ENCODE measurements at places on chromosomes 2 and 18.

DNA sequence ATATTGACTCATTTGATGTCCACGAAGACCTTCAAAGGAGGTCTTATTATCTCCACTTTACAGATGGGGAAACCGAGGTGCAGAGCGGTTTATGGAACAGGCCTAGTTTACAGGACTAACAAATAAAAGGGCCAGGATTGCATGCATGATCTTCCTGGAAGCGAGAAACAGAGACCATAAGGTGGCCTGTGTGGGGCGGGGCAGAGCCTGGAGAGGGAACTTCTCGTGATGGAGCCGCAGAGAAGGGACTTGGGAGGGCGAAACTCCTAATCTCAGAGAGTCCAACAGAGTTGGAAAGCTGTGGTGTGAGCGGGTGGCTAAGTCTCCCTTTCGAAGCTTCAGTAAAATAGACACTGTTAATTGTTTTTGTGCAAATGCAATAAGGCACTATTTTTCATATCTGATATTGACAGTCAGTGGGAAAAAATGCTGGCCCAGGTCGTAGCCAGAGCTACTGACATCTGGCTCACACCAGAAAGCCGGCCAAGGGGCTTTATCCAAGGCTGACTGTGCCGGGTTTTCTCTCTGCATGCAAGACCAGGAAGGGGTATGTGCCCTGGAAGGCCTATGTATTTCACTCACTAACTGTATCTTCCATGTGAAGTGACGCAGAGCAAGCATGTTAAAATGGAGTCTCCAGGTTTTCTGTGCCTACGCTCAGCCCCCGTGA is 4.5 kb downstream of the INPP5D start:
- DNase-seq = no peak

DNA sequence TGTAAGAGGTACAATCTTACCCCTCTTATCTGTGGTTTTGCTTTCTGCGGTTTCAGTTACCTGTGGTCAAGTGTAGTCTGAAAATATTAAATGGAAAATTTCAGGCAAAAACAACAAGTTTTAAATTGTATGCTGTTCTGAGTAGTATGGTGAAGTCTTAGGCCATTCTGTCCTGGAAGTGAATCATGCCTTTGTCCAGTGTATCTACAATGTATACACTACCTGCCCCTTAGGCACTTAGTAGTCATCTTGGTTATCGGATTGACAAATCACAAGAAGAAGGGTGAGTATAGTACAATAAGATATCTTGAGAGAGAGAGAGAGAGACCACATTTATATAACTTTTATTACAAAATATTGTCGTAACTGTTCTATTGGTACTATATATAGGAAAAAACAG is 43.5 kb downstream of the RAB3GAP1 start:
- no peak for DNase-seq

DNA sequence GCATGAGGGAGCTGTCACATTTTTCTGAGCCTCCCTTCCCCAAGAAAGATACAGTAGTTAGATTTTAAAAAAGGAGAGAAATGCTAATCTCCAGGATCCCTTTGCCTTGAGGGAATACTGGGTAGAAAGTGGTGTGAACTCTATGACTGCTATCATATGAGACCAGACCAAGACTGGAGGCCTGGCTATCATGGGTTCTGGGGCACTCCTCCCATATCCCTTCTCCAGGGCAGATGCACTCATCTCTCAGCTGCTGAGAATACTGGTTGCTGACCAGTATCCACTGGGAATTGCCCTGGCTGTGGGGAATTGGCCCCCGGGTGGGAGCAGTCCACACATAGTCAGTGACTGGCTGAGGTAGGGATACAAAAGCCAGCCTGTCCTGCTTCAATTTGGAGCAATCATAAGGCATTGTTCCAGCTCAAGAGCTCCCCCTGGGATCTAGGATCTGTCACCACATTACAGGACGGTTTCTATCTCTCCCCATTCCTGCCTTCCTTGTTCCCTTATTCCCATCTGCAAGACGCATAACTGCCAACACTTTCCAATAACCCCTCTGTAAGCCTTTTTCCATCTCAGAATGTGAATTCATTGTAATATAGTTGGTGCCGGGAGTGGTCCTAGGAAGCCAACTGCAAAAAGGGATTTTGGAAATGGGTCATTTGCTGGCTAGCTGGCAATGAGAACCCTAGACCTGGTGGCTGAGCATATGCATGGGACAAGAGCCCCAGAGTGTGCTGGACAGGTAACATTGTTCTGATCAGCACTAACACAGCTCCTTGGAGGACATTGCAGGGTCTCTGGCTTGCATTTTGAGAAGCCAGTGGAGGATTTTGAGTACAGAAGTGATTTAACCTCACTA is 35.4 kb upstream of the REEP1 start:
- DNase-seq = no peak

DNA sequence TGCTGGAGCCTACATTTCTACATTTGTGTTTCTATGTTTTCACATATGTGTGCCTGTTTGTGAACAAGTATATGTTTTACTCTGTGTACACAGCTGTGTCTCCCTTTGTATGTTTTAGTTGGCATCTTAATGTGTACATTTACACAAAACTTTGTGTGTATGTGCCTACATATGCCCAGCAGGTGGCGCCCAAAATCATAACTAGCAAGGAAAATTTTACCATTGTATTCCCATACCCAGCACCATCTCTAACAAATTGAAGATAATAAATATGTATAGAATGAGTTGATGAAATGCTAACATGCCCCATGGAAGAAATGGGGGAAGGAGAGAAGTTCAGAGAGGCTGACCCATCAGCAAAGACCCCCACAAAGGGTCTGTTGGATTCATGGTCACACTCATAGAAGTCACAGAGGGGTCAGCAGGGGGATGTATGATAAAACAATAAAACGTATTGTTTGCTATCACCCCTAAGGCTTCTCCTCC is 48.1 kb downstream of the PKDCC start:
- DNase-seq = peak; percentile 51

GRCh38 chr2:62858231-62858832 is 152.8 kb downstream of the EHBP1 start:
- no peak for DNase-seq

DNA sequence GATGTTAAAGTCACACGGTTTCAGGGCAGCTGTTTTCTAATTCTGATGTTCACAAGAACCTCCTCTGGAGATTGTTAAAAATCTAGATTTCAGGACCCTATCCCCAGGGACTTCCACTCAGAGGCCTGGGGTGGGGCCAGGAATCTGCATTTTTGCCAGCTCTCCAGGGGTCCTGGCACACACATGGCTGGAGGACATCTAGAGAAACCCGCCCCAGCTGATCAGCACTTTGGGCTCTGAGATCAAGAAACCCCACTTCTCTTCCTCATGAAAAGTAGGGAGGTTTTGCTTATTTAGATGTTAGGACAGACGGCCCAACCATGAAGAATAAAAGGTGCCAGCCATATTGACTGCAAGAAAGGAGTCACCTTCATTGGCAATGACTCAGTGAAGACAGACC is 148.8 kb downstream of the TNS1 start:
- DNase-seq = no peak

- DNase-seq = no peak
These were observed 46.3 kb upstream of the LTBP1 start for GRCh38 chr2:32900246-32900973.

DNA sequence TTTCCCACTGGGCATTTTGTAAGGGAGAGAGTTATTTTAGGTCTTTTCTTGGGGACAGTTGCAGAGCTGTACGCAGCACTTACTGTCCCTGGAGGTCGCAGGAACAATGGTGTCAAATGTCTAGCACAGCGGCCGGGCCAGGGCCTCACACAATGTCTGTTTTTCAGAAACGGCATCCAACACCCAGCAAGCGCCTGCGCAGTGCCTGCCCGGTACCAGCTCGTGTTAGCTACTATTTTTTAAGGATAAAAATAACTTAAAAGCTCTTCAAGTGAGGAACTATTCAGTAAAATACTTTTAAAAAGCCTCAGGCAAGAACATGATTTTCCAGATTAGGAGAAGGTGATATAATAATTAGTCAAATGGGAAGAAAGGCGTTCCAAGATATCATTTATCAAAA is 90.0 kb downstream of the MBP start:
- no peak for DNase-seq

- no peak for DNase-seq
These were observed 145.4 kb upstream of the PGAP1 start for GRCh38 chr2:197071790-197072436.

GRCh38 chr2:98935111-98935770 is 784 bp downstream of the CRACDL start:
- DNase-seq = no peak

GRCh38 chr2:39513641-39514094 is 76.6 kb upstream of the MAP4K3 start:
- DNase-seq = no peak

DNA sequence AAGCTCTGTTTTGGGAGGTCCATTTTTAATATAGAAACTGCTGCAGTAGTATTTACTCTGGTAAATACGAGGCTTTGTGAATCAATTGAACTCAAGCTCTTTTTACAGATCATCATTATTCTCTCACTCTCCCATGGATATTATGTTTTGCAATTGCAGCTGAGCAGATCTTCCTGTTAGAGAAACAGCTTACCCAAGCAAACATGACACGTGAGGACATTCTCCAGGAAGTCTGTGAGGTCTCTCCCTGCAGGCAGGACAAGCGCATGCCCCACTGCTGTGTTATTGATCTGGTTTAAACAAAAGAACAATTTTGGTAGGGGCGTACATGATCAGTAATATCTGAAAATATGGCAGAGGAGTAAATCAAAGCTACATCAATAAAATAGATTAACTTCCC is 72.1 kb downstream of the COL6A3 start:
- no peak for DNase-seq

DNA sequence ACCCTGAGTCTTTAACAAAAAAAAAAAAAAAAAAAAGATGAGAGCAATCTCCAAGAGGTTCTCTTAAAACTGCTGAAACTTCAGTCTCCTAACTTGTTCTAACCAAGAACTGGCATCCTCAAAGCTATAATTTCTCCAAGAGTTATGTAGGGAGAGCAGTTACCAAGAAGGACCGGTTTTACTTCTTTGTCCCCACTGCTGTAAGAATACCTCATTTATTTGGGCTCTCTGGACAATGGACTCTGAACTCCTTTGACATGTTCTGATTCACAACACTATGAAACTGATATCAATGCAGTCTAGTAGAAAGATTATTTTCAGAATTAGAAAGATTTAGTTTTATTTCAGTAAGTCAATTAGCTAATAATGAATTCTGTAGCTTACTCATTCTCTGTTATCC is 84.5 kb upstream of the DTNB start:
- no peak for DNase-seq

DNA sequence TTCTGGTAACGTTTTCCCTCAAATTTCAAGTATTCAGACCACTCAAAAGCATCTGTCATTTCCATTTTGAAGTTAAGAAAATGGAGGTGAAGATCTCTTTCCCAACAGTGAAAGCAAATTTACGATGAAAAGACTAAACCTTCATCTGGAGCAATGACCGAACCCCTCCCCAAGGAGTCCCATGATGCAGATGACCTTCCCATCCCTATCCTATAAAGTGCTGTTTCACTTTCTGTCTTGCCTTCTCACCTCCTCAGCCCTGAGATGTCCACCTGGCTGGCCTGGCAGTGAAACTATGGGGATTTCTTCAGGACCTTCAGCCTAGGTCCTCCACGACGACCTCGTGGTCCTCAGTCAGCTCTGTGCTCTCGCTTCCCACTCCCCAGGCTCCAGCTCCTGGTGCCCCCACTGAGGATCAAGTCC is 925 bp upstream of the NPC1 start:
- DNase-seq = no peak

- no peak for DNase-seq
These were observed 1.8 kb downstream of the SOCS6 start for GRCh38 chr18:70290482-70291294.

DNA sequence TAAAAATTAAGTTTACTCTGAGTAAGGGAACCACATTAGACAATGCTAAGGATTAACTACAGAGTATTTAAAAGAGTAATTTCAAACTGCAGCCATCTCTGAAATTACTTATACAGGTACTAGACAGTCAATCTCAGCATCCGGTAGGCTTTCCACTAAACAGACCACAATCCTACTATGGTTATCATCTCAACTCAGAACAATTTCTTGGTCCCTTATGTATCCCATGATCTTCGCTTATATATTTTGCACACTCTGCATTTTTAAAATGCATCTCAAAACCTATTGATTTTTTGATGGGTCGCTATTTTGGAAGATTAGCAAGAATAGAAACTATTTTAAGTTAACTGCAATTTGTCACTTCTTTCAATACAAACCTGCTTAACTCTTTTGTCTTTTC is 1.4 kb downstream of the PPP4R1 start:
- no peak for DNase-seq

- no peak for DNase-seq
These were observed 623.5 kb downstream of the DCC start for GRCh38 chr18:52963481-52963880.

- no peak for DNase-seq
These were observed 557.2 kb downstream of the ERBB4 start for GRCh38 chr2:211981451-211981850.

DNA sequence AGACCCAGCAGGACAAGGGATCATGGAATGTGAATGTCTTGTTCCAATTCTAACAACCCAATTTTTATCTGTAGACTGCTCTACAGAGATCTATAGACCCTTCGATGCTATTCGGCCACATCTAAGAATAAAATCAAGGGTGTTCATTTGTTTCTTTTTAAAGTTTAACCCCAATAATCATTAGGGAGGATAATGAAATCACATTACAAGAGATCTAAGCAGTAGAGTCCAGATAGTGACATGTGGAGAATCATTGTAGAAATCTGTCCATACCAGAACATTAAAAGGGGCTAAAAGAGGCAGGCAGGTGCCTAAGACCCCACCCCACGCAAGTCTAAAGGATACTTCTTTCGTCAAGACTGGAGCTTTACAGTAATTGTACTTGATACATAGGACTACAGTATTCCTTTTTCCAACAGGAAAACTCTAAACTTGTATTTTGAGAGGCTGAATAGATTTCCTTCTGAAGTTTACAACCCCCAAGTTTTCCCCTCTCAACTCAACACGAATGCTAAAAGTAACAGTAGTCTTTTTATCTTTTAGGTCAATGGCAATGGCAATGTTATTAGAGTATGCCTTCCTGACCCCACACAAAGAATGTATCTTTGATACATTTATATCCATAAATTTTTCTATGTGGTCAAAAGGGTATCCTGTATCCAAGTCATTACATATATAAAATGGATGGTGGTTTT is 183.7 kb downstream of the TCF4 start:
- no peak for DNase-seq

DNA sequence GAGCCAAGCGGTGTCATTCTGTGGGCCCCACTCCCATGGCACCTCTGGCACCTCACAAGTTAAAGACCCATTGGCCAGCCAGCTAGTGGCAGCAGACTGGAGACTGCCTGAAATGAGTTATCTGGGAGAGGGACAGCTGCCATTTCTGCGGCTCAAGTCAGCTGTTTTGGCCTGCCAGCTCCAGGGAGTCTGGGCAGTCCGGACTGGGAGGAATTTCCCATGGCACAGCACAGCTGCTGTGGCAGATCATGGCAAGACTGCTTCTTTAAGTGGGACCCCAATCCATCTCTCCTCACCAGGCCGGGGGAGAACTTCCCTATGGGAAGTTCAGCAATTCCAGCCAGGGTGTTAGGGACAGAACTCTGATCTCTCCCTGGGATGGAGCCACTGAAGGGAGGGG is 2187.6 kb upstream of the CELF4 start:
- no peak for DNase-seq

GRCh38 chr2:186346216-186346615 is 139.8 kb upstream of the ZC3H15 start:
- no peak for DNase-seq
